ENCODE measurements at places on chromosomes 13 and 19. TPM values are rescaled to one million over a fixed set of nuclear protein-coding genes. Genes with fewer than 3 reads are reported as not detected.

Gene CD33
- 5.4 TPM for polyA plus RNA-seq

Gene KASH5
- not detected for polyA plus RNA-seq

Gene TNNI3
- polyA plus RNA-seq = 0.88 TPM

Gene ZNF492
- polyA plus RNA-seq = 1.2 TPM
